ENCODE measurements at places on chromosomes 5 and 9.
A peak's percentile ranks its signal among the peaks of the same experiment; 100 is the strongest.

GRCh38 chr5:140169410-140169809 is 5.6 kb upstream of the CYSTM1 start:
- DNase-seq, result no peak

GRCh38 chr9:125999504-125999881 is 252.3 kb downstream of the PBX3 start:
- no peak for DNase-seq

- DNase-seq, result no peak
These were observed 295.6 kb upstream of the MEF2C start for GRCh38 chr5:89178541-89178940.

DNA sequence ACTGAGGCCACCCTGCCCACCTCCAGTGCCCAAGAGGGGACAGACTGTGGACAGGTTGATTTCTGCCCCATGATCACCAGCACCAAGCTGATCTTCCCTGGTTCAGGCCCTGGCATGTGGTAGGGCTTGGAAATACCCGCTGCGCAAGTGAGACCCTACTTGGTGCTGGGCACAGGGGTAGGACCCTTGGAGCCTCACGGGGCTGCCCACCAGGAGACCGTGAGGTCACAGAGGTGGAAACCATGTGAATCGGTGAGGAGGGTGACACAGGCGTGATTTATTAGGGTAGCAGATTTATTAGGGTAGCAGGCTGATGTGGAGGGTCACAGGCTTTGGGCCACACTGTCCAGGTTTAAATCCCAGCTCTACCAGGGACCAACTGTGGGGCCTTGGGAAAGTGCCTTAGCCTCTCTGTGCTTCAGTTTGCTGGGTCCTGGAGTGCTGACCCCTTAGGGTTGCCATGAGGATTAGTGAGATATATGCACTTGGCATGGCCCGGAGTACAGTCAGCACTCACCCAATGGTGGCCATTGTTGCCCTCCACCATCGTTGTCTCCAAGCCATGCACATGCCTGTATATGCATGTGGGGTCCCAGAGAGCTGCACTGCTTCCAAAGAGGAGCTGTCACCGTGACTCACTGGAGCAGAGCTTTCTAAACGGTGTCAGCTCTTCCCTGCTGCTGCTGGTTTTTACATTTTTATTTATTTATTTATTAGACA is 20.9 kb upstream of the DUSP1 start:
- DNase-seq, result no peak

DNA sequence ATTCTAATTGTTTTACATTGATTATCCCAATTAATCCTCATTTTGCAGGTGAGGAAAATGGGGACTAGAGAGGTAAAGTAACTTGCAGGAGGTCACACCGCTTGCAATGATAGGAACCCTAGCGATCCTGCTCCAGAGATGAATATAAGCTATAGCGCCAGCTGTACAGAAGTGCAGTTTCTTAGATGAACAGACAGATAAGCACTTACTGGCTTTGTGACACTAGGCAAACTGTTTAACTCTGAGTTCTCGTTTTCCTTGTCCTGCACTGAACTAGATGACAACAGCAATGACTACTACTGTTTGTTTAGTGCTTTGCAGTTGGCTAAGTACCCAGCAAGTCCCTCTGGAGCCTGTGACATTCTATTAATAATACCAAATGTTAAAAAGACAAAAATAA is 11.1 kb downstream of the LHX6 start:
- DNase-seq, result no peak

DNA sequence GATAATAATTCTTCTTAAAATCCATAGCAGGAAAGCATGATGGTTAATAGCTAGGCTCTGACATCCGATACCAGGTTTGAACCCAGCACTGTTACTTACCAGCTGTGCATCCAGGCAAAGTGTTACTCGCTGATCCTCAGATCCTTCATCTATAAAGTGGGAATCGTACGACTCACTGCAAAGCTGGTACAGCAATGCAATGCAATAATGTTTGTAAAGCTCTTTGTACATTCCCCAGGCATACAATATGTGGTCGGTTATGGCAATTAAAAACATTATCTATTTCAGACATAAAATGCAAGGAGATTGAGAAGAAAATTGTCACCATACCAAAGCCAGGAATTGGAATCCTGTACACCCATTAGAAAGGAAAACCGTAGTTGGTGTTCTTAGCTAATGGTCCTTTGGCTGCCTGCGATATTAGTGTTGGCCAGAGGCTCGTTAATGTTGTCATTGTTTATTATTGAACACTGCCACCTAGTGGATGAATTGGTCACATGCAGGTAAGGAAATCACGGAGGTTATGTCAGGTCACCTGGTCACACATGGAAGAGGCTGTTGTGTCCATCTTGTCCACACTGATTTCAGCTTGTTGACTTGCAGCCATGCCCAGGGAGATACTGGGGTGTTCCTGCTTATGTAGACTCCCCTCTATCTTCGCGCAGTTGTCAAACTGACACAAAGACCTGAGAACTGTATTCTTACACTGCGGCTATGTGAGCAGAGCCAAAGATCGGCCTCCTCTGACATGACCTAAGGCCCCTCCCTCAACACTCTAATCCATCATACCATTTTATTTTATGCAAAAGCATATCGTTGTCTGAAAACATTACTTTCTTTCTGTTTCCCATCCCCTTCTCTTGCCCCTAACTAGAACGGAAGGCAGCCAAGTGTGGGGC is 87.5 kb upstream of the PPP2R2B start:
- peak; percentile 75 for DNase-seq

GRCh38 chr9:131001021-131001420 is 8.0 kb upstream of the LAMC3 start:
- DNase-seq, result no peak

DNA sequence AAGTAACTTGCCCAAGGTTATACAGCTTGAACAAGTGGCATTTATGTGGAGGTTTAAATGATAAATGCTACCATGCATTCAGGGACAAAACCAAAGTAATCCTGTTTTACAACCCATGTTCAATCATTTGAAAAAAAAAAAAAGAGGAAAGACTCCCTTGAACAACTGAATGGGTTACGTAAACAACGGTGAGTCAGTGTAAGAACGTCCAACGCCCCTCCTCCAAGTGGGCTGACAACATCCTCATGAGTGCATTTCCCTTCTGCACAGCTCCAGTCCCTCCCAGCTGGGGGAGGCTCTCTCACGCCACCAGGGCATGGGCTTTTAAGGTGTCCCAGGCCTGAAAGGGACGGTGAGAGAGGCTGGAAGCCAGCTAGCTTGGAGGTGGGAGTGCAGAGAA is 90.0 kb downstream of the PRRT1B start:
- DNase-seq, result peak; percentile 36

- DNase-seq, result no peak
These were observed 466.9 kb downstream of the ENC1 start for GRCh38 chr5:74173665-74174064.

Measured in NCI-H2171 treated with DMSO at 0.1 percent for 48 hours (cell line).